ENCODE measurements at places on chromosomes 2 and 18. TPM values are rescaled to one million over a fixed set of nuclear protein-coding genes. Genes with fewer than 3 reads are reported as not detected.

DNA sequence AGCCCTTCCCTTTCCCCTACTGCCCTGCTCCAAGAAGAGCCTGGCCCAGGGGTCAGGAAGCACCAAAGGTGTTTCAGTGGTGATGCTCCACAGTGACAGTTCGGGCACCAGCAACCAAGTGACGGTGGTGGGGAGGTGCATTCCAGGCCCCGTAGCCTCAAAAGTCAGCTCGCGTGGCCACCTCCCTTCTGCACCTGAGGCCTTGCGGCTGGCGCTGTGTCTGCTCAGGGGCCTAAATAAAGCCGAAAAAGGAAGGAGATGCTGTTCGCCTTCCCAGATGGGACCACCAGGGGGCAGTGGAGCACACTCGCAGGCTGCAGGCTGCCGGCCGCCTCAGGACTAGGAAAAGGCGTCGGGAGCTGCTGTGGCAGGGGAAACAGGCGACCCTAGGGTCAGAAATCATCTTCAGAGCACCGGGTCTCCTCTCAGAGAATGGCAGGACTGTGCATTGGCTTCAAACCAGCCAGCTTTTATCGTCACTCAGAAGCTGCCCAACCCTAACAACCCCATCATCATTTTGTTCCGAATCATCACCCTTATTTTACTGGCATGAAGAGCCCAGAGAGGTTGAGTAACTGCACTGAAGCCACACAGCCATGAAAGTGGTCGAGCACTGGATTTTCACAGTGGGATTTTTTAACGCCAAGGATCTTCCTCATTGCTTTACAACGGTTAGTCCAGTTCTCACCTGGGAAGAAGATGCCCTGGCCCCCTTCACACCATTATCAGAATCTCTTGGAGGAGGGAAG, 213.0 kb upstream of the CELF4 start:
- DNase-seq = no peak

DNA sequence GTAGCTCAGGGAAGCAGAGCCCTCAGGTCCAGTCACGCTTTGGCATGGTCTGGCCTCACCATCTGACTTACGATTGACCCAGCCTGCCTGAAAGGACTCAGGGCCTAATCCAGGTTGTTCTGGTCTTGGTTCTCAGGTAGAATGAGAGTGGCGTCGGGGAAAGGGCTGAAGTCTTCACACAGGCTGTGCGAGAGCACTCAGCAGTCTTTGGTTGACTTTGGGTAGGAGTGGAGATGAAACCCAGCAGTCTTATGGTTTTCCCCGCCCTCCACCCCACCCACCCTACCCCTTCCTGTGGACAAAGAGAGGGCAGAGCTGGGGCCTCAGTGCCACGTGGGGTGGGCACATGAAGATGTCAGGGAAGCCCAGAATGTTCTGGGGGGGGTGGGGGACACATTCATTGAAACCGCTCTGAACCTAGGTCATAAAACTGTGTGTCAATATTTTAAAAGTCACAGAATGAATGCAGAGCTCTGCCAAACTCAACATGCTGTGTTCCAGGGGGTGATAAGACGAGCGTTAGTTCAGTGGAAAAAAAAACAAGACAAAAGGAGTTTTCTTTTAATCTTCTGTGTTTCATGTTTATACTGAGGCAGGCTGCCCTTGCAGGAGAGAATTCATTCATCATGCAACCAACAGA, 58.6 kb upstream of the ALPP start:
- DNase-seq = no peak

GRCh38 chr2:147827088-147827375, 17.8 kb upstream of the ACVR2A start:
- no peak for DNase-seq

DNA sequence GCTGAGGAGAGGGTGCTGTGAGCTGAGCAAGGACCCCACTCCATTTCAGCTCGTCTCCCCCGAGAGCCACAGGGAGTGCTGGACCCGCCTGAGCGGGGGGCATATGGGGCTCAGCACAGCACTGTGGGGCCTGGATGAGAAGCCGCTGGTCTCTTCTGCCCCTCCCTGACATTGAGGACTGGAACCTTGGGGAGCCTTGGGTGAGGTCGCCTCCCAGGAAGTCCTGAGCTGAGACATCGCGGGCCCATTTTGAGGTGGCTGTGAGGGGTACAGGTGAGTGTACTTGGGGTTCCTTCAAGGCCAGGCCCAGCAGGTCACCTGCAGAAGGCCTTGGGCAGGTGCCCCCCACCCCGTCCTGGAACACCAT, 3.1 kb upstream of the AQP12A start:
- no peak for DNase-seq

DNA sequence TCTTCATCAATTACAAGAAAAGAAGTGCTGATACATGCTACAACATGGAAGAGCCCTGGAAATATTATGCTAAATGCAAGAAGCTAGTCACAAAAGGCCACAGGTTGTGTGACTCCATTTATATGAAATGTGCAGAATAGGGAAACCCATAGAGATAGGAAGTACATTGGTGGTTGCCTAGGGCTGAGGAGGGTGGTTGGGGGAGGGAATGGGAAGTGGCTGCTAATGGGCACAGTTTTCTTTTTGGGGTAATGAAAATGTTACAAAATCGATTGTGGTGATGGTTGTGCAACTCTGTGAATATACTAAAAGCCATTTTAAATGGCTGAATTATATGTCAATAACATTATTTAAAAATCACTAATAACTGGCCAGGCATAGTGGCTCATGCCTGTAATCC, 24.3 kb upstream of the RESP18 start:
- DNase-seq = no peak

CKAP2L gene
- total RNA-seq = 26.8 TPM

ACMSD gene
- not detected for total RNA-seq
